Foreskin melanocyte (primary cell): ENCODE measurements at places on chromosomes 6 and 20.
A peak's percentile ranks its signal among the peaks of the same experiment; 100 is the strongest.

- no peak for DNase-seq
These were observed 512.8 kb upstream of the CHD6 start for GRCh38 chr20:42130810-42131596.

GRCh38 chr6:135052939-135053338 is 1.7 kb downstream of the HBS1L start:
- DNase-seq = no peak

- DNase-seq = no peak
These were observed 123.7 kb upstream of the EXOC2 start for GRCh38 chr6:816510-817084.

DNA sequence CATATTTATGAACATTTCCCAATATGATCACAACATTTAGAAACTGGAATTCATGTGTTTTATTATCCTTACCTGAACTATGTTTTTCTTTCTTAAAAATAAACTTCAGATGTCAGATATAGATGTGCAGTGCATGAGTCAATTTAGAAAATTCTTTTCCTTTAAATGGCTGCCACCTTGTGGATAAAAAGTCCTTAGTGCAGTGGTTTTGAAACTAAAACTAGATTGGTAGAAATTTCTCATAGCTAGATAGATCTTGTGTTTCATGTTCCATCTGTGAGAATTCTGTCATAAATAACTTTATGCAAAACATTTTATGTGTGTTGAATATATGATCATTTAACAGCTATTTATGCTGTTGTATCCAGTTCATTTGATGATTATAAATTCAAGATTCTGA is 134.9 kb downstream of the KLHL32 start:
- DNase-seq = no peak

- no peak for DNase-seq
These were observed 242.3 kb upstream of the SUPT3H start for GRCh38 chr6:45619994-45620471.

- no peak for DNase-seq
These were observed 3.6 kb downstream of the GTPBP2 start for GRCh38 chr6:43625393-43625992.

DNA sequence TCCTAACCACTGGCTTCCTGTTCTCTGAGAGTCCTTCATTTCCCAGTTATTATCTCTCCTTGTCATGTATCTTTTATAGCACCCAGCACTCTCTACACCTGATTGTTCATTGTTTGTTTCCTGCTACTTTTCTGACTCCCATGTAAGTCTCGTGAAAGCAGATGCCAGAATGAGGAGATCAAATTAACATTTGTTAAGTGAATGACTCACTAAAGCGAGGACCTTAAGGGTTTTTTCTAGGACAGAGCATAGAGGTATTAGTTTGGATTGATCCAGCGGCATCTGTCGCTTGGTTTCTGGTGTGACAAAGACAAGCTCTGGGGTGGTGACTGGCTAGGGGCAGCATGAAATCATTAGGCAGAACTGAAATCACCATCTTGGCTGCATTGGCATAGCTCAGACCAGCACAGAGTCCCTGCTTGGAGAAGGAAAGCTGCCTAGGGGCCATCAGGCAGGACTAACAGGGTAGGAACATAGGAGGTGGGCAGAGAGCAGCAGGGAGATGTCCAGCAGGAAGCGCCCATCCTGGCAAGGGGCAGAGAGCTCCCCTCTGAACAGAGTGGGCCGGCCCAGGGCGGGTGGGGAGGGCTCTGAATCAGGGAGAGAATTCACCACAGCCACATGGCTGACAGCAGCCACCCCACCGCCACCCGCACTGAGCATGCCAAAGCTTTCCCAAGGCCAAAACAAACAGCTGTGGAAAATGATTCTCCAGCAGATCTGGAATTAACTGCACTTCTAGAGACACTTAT is 97.1 kb upstream of the CEP85L start:
- DNase-seq = no peak

DNA sequence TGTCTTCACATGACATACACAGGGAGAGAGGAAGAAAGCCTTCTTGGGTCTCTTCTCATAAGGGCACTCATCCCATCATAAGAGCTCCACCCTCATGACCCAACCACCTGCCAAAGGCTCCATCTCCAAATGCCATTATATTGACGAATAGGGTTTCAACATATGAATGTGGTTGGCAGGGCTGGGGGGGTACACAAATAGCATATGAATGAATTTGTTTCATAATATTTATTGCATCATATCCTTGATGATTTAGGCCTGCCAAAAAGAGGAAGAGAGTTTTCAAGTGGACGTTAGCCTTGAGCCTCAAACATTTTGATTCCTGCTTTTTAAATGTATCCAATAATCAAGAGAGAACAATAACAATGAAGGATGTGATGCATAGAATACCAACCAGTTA is 26.2 kb upstream of the OPRM1 start:
- no peak for DNase-seq

DNA sequence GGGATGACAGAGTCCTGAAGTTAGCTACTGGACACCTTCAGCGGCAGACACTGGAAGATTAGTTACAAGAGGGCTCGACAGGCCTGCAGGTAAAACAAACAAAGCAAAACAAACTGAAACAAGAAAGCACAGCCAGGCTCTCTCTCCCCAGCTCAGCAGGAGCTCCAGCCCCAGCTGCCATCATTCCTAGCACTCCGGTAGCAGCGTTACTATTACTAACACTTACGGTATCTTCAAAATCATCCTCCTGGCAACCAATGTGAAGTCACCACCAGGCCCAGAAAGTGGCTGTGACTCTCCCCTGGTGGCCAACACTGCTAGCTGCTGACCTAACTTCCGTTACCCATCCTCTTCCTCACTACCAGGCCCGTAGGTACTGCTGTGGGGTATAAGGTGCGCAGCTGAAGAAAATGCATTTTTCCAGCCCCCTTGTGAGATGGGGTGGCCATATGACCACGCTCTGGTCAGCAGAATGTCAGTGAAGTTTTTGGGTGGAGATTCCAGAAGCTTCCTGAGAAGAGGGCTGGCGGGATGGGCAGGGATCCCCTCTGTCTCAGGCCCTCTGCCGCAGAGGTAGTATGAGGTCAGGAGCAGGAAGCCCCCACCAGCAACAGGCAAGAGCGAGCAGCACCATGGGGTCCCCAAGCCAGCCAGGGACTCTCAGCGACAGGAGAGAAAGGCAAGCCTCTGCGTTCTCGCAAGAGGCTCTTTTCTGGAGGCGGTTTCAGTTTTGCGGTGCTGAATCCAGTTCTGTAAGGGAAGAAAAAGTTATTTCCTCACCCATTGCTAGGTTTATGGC is 37.4 kb upstream of the TBXT start:
- no peak for DNase-seq

GRCh38 chr6:145561095-145562072 is 173.9 kb downstream of the EPM2A start:
- DNase-seq = peak; percentile 98

- DNase-seq = no peak
These were observed at the start of gene FOXA2 for GRCh38 chr20:22584522-22584921. Gene FOXA2, minus strand, starts transcription at chr20:22584572. Its CDS starts 294 bp downstream, at chr20:22584278.

DNA sequence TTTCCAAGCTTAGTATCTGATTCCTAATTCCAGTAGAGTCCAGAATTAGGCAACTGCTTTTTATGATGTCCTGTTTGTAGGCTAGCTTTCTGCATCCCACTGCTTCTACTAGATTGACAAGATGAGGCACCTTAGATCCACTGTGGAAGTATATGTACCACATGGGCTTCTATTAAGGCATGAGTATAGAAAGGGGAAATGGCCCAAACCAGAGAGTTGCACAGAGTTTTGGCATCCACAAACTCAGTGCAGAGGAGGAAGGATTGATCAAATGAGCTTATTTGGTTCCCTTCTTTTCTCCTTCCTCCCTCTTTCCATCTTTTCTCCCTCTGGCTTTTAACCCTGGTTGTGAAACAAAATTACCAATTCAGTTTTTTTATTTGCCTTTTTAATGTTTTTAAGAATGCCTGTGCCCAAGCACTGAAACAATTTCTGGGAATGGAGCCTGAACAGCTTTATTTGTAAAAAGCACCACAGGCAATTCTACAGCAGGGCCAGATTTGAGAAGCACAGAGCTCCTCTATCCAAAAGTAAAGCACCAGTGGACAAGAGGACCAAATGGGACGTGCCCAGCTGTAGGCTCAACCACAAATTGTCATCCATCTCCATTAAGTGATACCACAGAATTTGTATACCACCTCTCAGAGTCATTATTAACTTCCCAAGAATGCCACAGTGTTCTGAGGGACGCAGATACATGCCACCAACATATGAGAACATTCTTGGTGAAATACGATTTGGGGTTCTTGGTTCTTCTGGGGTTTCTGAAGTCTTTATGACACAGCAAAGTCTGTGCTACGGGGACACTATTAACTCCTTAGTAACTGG is 969.1 kb downstream of the KIF16B start:
- no peak for DNase-seq

DNA sequence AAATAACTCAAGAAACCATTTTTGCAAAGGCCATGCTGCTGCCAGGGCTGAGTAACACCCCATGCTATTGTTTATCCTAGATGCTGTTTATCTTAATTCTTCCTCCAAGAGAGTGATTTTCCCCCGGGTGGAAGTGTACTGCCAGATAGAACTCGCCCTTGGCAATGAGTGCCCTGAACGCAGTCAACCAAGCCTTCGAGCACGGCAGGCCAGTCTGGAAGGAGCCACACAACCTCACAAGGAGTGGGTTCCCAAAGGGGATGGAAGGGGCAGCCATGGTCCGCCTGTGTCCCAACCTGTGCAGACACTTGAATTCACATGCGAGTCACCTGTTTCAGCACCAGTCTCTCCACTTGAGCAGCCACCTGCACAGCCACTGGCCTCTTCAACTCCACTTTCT is 31.9 kb downstream of the PNPLA1 start:
- DNase-seq = no peak

DNA sequence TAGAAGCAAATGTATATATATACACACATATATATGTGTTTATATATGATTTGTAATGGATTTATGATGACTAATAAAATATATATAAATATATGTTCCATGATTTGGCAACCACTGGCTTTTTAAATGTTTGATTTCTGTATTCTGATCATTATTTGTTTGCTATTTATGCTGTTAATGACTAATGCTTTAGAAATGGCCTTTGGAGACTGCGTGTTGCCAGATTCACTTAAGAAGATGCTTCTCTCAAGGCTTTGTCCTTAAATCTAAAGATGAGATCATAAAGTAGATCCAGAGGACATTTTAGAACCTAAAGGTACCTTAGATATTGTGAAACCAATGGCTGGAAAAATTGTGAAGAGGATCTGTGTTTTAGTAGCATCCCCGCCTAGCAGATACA is 116.0 kb upstream of the SUPT3H start:
- DNase-seq = no peak

DNA sequence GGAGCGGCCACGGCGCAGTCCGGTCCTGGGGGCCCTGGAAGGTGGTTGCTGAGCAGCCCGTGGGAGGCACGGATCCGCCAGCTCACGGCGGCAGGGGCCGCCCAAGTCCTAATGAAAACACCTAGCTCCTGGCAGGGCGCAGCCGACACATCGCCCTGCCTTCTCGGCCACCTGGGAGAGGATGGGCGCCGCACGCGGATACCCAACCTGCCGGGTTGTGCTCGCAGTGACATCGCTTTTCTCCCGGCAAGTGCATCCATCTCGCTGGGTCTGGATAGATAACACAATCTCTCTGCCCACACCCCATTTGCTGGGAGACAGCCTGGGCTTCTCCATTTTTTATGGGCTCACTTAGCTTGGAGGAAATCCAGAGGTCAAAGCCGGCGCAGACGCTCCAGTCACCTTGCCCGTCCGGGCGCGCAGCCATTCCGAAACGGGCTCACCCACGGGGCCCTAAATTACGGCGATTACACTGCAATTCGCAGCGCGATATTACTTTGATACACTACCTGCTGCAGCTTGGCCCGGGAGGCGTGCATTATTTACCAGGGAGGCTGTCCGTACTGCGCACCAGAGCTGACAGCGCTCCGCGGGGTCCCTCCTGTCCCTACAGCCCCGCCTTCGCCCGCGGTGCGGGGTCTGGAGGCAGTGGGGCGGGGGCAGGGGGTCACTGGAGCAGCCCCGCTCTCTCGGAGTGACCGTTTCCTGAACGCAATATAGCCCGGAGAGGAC is 36.2 kb upstream of the CCDC167 start:
- DNase-seq = no peak

- no peak for DNase-seq
These were observed 58.9 kb downstream of the MAFB start for GRCh38 chr20:40630099-40630498.

GRCh38 chr6:98458708-98459107 is 375.7 kb upstream of the POU3F2 start:
- DNase-seq = peak; percentile 40

- DNase-seq = no peak
These were observed 57.6 kb downstream of the TENT5A start for GRCh38 chr6:81694855-81695254.

GRCh38 chr6:144777249-144777648 is 492.1 kb downstream of the UTRN start:
- DNase-seq = no peak

DNA sequence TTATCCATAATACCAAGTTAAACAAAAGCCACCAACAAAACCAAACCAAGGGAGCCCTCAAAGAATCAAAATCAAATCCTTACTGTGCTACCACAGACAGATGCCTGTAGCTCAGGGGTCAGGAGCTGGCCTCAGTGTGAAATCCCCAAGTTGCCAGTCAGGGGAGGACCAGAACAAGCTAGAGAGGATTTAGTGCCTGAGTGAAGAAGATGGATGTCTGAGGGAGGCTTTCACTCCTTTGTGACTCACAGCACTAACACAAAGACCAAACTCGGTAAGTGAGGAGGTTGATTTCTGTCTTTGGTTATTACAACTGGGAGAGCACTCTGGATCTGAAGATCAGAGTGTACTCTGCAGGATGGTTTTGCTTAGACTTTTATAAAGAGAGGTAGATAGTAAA is 189.9 kb upstream of the ZNF184 start:
- no peak for DNase-seq

- DNase-seq = peak; percentile 94
These were observed 18.0 kb upstream of the DEFB129 start for GRCh38 chr20:208942-209566.

DNA sequence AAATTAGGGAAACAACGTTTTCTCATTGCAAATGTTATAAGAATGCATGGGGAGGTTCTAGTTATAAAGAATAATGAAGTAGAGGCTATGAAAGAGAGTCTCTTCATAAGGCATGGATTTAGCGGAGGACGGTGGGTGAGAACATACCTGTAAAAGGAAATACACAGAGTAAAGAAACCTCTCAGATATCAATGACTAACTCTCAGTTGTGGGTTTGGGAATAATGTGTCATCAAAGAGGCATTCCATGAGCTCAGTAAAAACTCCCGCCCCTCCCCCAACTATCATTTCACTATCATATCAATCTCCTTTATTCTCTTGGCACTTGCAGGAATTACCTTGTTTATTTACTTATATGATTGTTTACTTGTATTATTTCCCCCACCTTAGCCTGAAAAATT is 695.4 kb downstream of the PTPRT start:
- no peak for DNase-seq
